ENCODE measurements at places on chromosomes 3 and 15. TPM values are rescaled to one million over a fixed set of nuclear protein-coding genes. Genes with fewer than 3 reads are reported as not detected.

The SCAPER gene
- total RNA-seq = 23.5 TPM

The CHRNA7 gene
- not detected for total RNA-seq

The NUSAP1 gene
- total RNA-seq = 317 TPM

The CCR3 gene
- not detected for total RNA-seq

The CPA3 gene
- total RNA-seq = not detected

The MESP2 gene
- total RNA-seq = not detected

The ANKRD34C gene
- not detected for total RNA-seq

The CLDN18 gene
- total RNA-seq = not detected

The CFAP91 gene
- total RNA-seq = not detected

DNA sequence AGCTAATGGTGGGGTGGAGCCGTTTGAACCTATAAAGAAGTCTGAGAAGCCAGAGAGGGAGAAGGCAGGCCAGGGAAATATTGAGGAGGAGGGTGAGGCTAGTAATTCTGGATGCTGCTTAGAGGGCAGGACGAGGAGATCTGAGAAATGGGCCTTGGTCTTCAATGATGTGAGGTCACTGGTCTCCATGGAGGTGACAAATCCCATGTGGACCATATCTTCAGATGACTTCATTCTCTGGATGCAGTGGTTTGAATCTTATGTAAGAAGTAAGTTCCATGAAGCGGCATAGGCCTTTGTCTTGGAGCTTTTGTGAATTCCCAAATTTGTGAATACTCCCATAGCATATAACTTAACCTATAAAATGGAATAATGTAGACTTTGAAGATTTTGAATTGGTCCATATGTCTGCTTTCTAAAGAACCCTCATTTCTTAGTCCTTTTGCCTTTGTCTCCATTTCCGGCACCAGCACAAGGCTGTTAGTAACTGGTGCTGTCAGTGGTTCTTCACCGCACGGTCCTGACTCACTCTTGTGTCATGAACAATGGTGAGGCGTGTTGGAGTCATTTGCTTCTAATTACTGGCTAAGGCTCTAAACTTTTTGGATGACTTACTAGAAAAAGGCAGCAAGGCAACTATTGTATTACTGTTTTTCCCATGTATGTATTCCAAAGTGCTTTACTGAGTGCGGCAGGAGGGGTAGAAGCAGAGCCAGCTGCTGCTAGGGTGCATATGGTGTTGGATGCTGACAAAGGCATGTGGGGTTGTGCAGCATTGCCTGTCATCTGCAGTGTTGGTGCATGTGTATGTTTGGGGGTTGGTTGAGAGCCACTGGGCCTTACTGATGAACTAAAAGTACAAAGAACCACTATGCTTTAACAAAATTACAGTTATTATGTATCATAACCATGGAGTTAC is 279.3 kb upstream of the C2CD4B start:
- no peak for DNase-seq

GRCh38 chr15:38690719-38691332 is 126.2 kb upstream of the RASGRP1 start:
- peak; percentile 83 for DNase-seq

- no peak for DNase-seq
Measured at GRCh38 chr3:28267984-28268849, 26.8 kb downstream of the CMC1 start.

DNA sequence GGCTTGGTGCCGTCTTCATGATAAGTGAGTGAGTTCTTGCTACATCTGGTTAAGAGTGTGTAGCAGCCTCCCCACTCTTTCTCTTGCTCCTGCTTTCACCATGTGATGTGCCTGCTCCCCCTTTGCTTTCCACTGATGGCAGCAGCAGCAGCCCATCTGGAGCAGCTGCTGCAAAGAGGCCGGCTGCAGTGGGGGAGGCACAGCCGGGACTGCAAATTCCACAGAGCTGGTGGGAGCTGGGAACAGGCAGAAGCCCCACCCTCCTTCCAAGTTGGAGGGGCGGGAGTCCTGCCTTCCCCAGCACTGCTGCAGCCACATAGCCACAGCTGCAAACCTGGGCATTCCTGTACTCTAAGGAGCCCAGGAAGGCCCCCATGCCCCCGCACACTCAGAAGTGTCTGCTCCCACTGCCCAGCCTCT is 62.8 kb upstream of the IMPG2 start:
- no peak for DNase-seq

DNA sequence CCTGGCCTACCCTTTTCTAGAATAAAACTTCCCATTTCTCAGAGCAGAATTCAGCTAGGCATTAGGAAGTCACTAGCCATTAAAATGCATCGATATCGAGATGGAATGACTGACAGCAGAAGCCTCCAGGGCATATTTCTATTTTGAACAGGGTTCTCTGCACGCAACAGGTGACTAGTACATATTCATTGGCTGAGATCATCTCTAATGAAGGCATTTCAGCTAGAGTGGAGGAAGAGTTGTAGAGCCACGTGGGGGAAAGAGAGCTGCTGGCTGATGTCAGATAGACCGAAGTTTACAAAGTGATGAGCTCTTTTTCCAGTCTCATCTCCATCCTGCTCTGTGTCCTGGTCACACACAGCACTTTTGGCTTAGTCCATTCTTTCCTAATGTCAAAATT is 7.5 kb downstream of the TMEM40 start:
- DNase-seq = no peak

GRCh38 chr3:69868841-69869420 is 129.7 kb downstream of the MITF start:
- no peak for DNase-seq

- no peak for DNase-seq
Measured at GRCh38 chr3:65552434-65552833, 486.3 kb downstream of the MAGI1 start.

GRCh38 chr3:136070953-136071949 is 105.7 kb downstream of the PPP2R3A start:
- peak; percentile 28 for DNase-seq

DNA sequence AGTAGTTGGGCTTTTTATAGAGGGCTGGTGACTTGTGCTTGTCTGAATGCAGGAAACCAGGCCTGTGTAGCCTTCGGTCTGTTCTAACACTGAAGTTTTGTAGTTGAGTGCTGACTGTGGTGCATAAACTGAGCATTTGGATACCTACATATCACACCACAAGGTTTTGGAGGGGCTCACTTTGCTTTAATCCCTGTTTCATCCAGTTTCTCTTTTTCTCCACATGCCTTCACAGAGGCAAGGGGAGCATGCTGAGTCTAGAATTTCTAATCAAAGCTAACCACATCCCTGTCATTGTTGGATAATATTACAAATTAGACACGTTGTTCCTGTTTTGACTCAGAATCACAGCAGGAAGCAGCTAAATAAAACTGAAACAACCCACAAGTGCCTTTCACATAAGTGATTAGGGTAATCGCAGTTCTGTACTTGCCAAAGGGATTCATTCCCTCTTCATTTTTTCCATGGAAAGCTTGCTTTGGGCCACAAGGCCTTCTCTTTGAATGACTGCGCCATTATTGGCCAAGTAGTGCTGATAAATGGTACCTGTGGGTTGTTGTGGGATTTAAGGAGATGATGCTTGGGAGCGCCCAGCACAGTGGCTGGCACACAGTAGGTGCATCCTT is 48.9 kb downstream of the TGFBR2 start:
- peak; percentile 57 for DNase-seq

DNA sequence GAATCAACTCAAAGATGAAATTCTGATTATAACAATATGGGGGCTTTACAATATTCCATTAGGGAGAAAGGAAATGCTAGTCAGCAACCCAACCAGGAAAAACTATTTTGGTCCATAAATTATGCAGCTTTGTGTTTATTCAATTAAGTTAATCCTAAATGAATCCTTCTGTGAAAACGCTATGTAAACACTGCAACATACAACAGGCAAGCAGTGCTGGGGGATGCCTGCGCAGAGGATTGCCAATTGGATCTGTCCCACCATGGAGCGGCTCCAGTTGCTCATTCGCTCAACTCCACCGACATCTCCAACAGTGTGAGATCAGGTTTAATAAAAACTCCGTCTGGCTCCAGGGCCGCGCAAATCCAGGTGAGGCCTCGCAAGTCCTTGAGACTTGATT is 290.5 kb upstream of the VEPH1 start:
- DNase-seq = no peak

GRCh38 chr15:67142092-67142766 is 76.8 kb downstream of the SMAD3 start:
- no peak for DNase-seq

- peak; percentile 55 for DNase-seq
Measured at GRCh38 chr15:66155065-66155464, 98.5 kb downstream of the MEGF11 start.

GRCh38 chr15:90478846-90479481 is 50.8 kb upstream of the CRTC3 start:
- DNase-seq = peak; percentile 72

Measured in OCI-LY7 (cell line).